ENCODE measurements at places on chromosomes 11 and 22.

- peak; percentile 11 for DNase-seq
Measured at GRCh38 chr11:34685864-34686263, 65.0 kb downstream of the EHF start.

DNA sequence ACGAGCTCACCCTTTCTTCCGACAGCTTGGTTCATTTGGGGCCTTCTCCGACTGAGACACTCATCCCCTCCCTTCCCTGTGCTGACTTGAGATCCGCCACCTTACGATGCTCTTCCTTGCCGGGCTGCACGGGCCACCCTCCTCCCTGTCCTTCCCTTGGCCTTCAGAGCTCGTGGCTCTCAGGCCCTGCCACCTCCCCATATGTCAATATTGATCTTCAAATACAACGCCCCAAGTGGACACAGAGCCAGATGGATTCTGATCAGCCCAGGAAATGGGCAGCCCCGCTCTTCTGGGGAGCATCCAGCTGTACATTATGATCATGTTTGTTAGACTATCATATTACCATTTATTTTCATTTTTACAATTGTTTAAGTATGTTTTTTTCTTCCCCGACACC, 812.8 kb downstream of the TBC1D22A start:
- DNase-seq: no peak

DNA sequence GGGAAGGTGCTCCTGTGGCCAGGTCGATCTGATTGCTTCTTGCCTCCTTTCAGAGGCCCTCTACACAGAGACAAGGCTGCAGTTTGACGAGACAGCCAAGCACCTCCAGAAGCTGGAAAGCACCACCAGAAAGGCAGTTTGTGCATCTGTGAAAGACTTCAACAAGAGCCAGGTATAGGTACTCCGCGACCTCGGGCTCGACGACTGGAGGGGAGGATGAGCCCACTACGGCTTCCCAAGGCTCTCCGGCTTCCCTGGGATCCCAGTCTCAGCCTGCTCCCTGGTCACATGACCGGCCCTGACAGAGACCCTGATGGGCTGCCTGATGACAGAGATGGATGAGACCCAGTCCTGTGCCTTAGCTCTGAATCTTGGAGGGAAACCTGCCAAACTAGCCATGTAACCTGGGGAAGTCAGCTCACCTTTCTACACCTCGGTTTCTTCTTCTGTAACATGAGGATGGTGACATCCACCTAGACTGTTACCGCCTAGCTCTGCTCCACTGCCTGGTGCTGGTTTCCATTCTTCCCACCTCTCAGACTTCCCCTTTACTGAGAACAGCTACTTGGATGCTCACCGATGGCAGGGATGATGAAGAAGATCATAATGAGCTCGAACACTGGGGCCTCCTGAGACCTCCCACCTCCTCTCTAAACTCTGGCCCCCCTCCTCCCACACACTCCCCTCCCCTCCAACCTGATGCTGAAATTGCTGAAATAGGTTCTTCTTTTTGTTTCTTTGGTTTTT, 8.9 kb downstream of the RIBC2 start:
- DNase-seq: no peak

- no peak for DNase-seq
Measured at GRCh38 chr11:125171974-125172373, 7.4 kb downstream of the PKNOX2 start.

Measured in eye (tissue), 1 donor.